Left forelimb (tissue), 1 donor: ENCODE measurements at places on chromosomes 13 and 19.

GRCh38 chr19:3146677-3147100 lies 10.9 kb downstream of the GNA15 start:
- DNase-seq = no peak

DNA sequence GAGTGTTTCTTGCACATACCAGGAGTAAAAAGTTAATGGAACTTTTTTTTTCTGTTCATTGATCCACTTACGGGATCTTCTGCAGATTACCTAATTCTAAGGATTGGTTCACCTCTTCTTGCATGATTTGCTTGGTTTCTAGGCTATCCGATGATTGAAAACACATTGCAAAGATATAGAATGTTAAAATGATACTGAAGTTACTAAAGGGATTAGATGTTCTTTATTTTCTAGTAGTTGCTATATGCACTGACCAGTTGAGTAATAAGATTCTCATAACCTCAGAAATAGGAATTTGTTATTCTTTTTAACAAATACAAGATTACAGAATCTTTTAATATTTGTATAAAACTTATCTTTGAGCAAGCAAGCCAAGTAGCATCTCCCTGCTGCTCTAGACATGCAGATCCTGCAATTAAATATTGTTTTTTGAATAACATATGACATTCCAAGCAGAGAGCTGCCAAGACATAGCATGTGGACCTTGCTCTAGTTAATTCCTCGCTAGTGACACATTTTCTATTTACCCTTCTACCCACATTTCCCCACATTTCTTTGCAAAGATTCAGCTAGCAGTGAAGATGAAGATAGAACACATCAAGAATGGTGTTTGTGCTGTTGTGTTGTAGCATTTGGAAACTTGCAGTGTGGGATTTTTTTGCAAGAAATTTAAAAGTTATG lies 51.7 kb upstream of the RNF113B start:
- DNase-seq = no peak

DNA sequence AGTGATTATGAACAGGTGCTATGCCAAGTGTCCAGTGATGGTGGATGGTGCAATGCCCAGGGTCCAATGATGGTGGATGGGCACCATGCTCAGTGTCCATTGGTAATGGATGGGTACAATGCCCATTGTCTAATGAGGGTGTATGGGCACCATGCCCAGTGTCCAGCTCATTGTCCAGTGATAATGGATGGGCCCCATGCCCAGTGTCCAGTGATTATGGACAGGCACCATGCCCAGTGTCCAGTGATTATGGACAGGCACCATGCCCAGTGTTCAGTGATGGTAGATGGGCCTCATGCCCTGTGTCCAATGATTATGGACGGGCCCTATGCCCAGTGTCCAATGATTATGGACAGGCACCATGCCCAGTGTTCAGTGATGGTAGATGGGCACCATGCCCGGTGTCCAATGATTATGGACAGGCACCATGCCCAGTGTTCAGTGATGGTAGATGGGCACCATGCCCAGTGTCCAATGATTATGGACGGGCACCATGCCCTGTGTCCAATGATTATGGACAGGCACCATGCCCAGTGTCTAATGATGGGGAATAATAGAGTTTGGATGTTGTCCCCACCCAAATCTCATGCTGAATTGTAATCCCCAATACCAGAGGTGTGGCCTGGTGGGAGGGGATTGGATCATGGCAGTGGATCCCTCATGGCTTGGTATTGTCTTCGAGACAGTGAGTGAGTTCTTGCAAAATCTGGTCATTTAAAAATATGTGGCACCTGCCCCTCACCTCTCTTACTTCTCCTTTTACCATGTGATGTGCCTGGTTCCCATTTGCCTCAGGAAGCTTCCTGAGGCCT lies 87.8 kb downstream of the ANKRD10 start:
- DNase-seq = no peak

DNA sequence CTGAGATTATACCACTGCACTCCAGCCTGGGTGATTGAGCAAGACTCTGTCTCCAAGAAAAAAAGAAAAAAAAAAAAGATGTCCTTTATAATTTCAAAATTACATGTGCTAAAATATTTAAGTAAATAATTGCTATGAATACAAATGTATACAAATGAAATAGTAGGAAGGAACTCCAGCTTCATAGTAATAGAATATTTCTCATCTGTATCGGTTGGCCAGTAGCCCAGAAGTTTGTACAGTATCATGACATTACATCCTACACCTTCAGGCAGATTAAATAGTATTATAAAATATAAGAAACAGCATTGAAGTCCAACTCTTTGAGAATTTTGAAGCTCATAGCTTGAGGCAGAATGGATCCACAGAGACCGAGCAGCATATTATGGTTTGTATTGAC lies 36.5 kb upstream of the CLDN10 start:
- no peak for DNase-seq

GRCh38 chr13:43223216-43223615 lies 199.8 kb downstream of the DNAJC15 start:
- no peak for DNase-seq

DNA sequence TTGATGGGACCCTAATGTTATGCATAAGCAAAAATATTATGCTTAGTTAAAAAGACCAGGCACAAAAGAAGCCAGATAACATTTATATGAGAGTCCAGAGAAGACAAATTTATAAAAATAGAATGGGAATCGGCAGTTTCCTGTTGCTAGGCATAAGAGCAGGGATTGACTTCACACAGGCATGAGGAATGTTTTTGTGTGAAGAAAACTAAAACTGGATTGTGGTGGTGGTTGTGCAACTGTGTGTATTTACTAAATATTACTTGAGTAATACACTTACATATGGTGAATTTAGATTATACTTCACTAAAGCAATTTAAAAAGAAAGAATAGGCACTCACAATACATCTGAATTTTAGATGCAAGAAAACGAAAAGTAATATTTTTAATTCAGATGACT lies 108.3 kb downstream of the SLITRK1 start:
- no peak for DNase-seq

GRCh38 chr19:39208175-39208795 lies 4.2 kb upstream of the SYCN start:
- no peak for DNase-seq

DNA sequence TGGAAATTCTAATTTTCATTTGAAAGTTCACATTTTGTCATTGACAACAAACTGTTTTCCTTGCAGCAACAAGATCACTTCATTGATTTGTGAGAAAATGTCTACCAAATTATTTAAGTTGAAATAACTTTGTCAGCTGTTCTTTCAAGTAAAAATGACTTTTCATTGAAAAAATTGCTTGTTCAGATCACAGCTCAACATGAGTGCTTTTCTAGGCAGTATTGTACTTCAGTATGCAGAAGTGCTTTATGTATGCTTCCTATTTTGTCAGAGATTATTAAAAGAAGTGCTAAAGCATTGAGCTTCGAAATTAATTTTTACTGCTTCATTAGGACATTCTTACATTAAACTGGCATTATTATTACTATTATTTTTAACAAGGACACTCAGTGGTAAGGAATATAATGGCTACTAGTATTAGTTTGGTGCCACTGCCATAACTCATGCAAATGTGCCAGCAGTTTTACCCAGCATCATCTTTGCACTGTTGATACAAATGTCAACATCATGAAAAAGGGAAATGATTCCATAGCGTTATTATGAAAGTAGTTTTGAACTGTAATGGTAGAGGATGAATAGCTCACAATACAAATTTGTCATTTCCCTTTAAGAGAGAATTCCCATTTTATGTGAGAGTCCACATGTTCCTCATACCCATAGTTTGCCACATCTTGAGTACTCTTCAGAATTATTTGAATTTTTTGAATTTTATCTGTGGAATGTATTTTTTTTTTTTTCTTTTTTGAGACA lies 2.6 kb downstream of the BRCA2 start:
- DNase-seq = no peak
